ENCODE measurements at places on chromosomes 7 and 10.

DNA sequence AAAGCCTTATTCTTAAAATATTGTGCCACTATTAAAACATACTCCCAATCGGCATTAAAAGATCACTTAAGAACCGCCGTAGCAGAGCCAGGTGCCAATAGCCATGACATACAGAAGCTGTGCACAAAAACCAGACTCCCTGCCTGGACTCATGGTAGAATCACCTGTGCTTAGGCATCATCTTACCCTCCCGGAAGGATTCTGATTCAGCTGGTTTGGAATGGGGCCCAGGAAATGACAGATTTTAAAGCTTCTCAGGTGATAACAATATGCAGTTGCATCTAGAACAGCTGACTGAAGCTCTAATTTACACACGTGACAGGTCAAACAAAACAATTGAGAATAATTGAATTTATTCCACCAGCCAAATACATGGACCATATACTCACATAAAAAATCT is 10.7 kb downstream of the A1CF start:
- DNase-seq: no peak

DNA sequence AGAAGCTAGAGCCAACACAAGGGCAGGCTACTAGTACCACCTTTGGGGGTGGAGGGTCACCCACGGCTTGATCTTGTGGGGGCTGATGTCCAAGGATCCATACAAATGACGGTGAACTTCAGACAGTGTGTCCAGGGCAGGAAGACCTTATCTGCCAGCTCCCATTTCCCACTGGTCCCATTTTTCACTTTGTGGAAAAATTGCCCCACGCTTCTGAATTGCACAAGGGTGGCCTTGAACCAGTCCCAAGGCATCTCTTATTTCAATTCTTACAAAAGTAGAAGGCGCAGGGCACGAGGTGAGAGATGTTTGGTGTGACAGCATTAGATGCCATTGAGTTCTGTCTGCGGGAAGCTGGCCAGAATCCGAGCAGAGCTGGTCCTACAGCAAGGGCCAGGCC is 252.7 kb upstream of the CELF2 start:
- DNase-seq: no peak

DNA sequence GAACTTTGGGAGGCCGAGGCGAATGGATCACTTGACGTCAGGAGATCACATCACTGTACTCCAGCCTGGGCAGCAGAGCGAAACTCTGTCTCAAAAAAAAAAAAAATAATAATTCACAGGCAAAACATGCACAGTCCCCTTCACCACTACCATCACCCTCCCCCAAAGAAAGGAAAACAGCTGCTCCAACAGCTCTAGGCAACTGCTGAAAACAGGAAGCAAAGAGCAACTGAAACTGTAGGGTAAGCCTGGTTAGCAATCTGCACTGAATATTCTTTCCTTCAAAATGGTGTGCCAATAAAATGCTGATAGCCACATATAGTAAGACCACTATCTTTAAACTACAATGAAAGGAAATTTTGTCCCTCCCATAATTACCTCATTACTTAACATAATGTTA is 11.8 kb downstream of the NT5C2 start:
- no peak for DNase-seq

DNA sequence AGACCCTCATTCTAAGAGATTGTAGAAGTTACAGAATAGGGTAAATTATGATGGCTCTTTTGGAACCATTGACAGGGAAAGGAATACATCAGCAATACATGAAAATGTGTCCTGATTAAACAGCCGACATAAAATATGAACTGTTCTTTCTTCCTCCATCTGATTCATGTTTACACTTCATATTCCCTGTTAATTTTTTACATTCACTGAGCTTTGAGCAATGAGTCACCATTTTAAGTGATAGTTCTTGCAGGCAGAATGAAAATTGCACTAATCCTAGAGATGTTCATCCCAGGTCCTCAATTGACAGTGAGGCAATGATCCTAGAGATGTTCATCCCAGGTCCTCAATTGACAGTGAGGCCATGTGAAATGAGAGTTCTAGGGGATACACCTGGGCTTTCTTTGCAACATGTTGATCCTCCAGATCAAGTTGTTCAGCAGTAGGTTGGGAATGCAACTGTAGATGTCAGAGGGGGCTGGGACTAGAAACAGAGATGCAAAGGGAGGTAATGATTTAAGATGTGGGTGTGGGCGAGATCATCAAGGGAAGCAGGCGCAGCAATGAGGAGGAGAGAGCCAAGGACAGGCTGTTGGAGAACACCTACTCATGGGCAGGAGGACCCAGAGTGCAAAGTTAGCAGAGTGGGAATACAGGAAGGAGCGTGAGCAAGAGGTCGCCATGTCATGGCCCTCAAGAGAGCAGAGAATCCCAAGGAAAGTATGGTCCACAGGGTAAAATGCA is 138.7 kb downstream of the ZNF365 start:
- no peak for DNase-seq

GRCh38 chr7:68893411-68893810 is 704.9 kb upstream of the AUTS2 start:
- DNase-seq: no peak

GRCh38 chr7:47887016-47887640 is 61.1 kb downstream of the PKD1L1 start:
- DNase-seq: no peak

DNA sequence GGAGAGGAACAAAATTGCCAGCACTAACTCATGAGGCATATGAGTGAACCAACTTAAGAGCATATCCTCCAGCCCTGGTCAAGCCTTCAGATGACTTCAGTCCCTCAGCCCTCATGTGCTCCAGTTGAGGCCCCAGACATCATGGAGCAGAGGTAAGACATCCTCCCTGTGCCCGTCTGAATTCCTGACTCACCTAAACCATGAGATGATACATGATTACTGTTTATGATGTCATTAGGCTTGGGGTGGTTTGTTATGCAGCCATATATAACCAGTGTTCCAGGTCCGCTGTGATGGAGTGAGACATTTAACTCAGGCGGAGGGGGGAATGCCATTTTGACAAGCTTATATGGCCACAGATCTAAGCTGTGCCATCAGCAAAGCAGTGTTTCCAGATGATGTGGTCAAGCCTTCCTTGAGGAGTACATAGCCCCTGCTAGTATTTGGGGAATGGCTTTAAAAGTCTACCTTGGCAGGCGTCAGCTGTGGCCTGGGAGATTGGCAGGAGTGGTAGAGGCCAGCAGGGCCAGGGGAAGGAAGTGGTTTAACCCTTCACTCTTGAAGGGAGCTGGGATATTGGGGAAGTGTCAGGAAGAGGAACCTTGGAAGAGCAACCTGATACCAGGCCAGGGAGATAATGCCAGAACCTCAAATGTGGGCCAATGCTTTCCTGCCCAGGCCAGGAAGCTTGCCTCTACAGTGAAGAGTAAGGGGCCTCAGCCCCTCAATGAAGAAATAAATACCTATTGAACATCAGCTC is 343.0 kb upstream of the PODXL start:
- DNase-seq: no peak

DNA sequence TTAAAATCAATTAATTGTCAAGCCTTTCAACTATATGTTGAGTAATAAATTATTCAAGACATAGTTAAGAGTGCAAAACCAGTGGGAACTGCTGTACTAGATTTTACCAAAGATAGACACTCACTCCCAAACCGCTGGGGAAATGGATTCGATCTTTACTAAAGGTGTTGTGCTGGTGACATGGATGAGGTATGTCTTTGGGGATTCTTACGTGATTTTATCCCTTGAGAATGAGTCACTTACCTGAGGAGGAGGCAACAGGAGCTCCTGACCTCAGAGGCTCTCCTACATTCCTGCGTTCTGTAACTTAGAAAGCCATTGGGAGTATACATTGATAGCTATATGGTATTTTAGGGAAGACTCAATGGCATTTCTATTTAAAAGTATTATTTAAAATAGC is 165.5 kb downstream of the PKD1L1 start:
- DNase-seq: no peak

- no peak for DNase-seq
Measured at GRCh38 chr7:1993031-1993695, 239.6 kb downstream of the MAD1L1 start.

- no peak for DNase-seq
Measured at GRCh38 chr7:45230083-45230482, 72.5 kb downstream of the RAMP3 start.

DNA sequence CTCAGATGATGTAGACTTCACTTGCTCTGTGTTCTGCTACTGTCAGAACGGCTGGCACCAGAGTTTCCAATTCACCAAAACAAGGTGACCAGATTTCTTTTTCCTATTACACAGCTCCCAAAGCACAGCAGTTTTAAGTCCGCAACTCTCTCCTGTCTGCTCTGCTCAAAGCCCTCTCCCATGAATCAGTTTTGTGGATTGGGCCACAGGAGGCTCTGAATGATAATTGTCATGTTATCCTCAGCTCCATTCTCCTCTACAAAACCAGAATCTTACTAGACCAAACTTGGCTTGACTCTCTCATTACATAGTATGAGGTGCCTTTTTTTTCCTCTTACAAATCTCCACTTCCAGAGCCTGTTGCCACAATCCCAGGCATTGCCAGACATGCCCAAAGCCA is 223.5 kb downstream of the SNX13 start:
- no peak for DNase-seq

DNA sequence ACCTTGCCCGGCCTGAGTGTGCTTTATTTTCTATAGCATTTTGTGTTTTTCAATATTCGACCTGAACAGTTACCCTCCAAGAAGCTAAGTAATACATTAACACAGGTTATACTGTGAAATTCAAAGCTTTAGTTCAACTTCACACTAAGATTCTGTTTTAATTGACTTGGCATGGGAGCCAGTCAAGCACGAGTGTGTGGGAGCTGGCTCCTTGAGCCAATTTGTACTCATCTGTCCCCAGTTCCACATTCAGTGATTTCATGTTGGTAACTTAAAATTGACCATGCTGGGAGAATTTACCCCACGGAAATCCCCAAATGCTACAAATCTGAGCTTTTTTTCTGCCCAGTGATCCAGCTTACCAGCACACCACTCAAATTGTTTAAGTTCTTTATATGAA is 20.3 kb downstream of the TSPAN12 start:
- DNase-seq: no peak

DNA sequence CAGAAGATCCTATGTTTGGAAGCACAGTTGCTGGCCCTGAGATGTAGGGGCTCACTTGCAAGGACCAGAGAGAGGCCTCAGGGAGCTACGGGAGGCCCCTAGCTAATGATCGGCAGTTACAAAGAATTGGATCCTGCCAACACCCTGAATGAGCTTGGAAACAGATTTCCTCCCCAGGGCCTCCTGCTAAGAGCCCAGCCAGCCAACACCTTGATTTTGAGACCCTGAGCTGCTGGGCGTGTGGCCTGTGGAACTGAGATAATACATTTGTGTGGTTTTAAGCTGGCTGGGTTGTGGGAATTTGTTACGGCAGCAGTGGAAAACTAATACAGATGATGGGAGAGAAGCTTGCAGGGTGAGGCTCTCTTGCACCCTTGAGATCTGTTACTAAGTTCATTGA is 3.9 kb downstream of the DOCK1 start:
- DNase-seq: no peak

GRCh38 chr10:297567-297966 is 162.3 kb downstream of the ZMYND11 start:
- no peak for DNase-seq

DNA sequence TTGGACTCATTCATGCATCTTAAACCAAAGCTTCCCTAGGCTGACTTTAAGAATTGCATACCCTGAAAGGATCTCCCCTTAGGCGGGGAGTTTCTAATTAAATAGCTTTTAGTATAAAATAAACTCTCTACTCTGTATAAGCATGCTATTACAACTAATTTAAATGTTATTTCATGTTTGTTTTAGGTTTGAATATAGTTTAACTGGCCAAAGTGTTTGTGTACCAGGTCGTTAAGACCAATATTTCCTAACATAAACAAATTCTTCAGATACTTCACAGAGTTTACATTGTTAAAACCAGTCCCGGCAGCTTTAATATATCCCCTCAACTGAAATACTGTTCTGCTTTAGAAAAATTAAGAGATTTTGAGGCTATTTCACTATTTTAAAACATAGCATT is 2.3 kb downstream of the GLI3 start:
- no peak for DNase-seq

- DNase-seq: no peak
Measured at GRCh38 chr10:110423650-110424049, 74.1 kb upstream of the DUSP5 start.

- DNase-seq: no peak
Measured at GRCh38 chr7:129843365-129843898, 109.3 kb downstream of the UBE2H start.

- DNase-seq: no peak
Measured at GRCh38 chr10:96357038-96357620, 1.7 kb downstream of the OPALIN start.

DNA sequence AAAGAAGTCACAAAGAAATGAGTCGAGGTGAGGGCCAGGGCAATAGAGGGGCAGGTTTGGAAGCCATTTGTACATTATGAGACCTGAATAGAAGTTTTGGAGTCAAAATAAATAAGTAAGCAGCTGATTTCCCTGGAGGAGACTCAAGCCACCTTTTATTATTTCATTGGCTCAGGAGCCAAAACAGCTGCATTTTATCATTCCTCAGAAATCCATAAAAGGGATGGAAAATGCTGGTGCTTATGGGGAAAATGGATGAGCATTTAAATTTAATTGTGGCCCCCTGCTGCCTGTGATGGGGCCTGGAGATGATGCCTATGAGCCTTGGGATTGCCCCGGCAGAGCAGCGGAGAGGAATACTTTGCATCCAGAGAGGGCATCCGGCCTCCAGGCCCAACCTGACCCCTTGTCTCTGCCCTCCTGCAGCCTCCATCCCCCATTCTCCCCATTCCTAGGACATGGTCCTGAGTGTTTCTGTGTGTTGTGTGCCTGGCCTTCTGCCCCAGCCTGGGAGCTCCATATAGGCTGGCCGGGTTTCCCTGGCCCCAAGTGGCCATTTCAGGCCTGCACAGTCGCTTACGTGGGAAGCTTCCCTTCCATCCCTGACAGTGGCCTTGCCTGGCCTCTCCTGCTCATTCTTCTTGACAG is 296.8 kb upstream of the ZMIZ1 start:
- DNase-seq: no peak

- DNase-seq: no peak
Measured at GRCh38 chr7:97470726-97471125, 261.2 kb upstream of the TAC1 start.

DNA sequence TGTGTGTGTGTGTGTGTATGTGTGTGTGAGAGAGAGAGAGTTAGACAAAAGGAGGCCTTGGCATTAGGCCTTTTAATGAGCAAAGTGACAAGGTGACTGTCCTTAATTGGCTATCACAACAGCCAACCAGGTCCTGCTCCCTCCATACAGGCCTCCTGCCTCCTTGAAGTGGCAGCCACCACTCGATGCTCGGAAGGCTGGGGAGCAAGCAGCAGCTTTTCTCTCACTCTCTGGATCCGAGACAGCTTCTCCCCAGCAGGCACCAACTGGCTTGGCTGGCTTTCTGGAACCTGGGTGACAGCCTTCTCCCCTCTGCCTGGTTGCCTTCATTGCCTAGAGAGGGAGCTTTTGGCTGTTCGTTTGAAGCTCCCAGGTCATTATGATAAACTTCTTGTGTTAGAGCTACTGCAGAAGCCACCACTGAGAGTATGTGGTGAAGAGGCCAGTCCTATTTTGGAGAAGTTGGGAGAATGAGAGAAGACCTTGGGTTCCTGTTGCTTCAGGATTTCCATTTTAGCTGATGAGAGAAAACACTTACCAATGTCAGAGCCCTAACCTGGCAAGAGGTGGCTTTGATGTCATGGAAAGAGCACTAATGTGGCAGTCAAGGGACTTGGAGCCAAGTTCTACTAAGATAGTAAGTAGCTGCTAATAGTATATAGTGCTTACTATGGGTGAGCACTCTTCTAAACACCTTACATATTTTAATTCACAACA is 37.6 kb downstream of the RPS24 start:
- DNase-seq: no peak
